Kidney tubule cell (primary cell): ENCODE measurements at places on chromosomes 4 and X.

DNA sequence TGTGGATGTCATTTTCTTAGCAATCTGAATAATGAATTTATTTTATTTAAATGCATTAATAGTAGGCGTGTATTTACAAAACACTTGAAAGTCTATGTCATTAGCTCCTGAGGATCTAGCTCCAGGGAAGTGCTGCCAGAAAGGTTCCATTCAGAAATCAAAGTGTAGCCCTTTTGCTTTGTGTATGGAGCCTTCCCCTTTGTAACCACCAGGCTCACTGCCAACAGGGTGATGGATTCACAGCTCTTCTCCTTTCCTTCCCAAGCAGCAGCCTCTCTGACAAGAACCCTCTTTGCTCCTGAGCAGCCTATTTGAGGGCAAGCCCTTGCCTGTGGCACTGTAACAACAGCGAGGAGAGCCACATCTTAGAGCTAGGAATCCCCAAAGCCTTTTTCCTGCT is 286.0 kb upstream of the RASGEF1B start:
- no peak for DNase-seq

DNA sequence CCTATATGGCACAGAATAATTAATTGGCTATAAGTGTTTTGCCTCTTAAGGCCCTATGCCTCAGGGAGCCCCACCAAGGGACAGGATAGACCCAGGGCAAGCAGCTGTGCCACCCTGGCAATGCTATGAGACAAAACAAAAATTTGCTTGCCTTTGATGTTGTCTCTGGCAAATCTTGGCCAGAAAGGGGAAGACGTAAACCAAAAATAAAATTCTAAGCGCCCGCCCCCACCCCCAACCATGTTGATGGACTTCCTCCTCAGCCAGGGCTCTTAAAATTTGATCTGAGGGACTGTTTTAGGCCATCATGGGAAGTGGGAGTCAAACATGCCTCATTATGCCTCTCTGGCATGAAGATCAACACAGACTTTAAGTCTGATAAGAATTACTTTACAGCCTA is 130.5 kb upstream of the APOOL start:
- no peak for DNase-seq

GRCh38 chr4:174467107-174467506 is 55.2 kb downstream of the HPGD start:
- DNase-seq = peak; percentile 3

DNA sequence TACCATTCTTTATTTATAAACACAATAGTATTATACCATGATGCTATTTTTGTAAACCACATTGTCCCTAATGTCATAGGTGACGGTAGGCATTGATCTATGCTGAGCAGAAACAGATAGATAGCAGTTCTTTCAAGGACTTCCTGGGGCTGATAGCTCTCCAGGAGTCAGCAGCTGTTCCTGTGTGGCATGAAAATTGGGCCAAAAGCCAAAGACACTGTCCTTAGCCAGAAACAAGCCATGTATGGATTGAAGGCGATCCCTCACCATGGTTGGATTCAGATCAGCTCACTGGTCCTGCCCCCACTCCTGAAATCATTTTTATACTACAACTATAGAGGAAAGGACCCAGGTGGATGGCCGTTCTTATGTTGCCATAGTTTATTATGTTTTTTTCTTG is 53.6 kb downstream of the DDX60 start:
- DNase-seq = no peak

- no peak for DNase-seq
Observed at GRCh38 chr4:52111995-52112394, 60.9 kb downstream of the SPATA18 start.

- DNase-seq = no peak
Observed at GRCh38 chrX:47091149-47091775, 13.0 kb downstream of the RGN start.

- DNase-seq = no peak
Observed at GRCh38 chrX:46917622-46918021, 5.4 kb downstream of the JADE3 start.

GRCh38 chrX:145817331-145818185 is at the start of gene SLITRK2:
TSS of gene SLITRK2 (plus strand) at chrX:145817829. CDS start at chrX:145822426, 4,597 bp downstream.
- DNase-seq = peak; percentile 22

DNA sequence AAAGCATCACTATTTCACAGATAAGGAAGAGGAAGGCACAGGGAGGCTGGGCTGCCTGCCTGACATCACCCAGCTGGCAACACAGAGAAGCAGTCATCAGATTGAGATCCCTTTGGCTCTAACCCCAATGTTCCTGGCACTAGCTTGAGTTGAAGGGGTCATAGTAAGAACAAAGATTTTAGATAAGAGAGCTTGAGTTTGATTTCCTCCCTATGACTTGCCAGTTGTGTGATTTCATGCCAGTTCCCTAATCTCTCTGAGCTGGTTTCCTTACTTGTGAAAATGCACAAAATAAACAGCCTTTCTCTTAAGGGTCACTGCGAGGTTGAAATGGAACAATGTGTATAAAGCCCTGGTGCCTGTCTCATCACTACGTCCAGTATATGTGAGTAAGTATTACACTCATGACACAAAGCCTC is 475.4 kb upstream of the HS3ST1 start:
- DNase-seq = no peak

GRCh38 chr4:94420356-94420755 is 31.4 kb upstream of the PDLIM5 start:
- DNase-seq = no peak
